ENCODE measurements at places on chromosomes 11 and 22.

DNA sequence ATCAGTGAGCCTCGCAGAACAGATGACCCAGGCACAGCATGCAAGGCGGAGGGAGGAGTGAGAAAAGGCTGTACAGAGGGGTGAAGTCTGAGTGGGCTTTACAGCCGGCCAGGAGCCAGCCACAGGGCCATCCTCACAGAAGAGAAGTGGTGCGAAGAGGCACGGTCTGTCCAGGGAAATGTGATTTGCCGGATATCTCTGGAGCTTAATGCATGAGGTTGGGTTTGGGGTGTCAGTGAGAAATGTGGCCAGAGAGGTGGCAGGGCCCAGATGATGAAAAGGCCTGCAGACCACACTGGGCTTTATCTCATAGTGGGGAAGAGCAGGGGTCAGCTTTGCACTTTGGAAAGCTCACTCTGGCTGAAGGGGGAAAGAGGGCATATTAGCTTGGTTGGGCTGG is 255.2 kb downstream of the BUD13 start:
- DNase-seq, result no peak

GRCh38 chr11:132999516-132999915 is 532.8 kb downstream of the OPCML start:
- DNase-seq, result no peak

DNA sequence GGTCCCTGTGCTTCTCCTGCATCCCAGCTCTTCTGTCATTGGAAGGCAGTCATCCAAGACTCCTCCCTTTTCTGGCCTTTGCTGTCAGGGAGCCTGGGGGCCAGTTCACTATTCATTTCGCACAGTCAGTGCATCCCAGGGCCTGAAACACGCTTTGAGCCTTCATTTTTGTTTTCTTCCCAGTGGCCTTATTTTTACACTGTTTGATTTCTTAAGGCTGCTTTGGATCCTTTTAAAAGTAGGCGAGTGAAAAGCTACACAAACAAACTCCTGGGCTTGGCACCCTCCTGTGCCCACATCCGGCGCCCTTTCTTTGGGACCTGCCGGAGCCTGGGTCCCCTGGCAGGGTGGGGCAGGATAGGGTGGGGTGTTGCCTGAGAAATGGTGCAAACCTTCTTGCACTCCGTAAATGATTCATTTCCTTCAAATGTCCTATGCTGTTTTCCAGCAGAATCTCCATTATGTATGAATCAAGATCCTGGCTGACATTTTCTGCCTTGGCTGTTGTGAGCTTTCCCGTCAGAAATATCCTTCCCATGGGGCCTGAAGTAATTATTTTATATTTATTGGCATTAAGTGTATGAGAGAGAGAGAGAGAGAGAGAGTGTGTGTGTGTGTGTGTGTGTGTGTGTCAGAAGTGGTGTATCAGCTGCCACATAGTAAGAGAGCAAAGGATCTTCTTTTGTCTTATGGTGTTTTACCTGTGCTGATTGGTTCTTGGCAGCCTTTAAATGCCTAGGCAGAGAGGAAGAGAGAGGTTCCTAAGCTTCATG is 45.6 kb downstream of the BCR start:
- DNase-seq, result no peak

- no peak for DNase-seq
These were observed 26.8 kb upstream of the WT1 start for GRCh38 chr11:32462011-32462690.
